ENCODE measurements at places on chromosomes 1 and 21.

DNA sequence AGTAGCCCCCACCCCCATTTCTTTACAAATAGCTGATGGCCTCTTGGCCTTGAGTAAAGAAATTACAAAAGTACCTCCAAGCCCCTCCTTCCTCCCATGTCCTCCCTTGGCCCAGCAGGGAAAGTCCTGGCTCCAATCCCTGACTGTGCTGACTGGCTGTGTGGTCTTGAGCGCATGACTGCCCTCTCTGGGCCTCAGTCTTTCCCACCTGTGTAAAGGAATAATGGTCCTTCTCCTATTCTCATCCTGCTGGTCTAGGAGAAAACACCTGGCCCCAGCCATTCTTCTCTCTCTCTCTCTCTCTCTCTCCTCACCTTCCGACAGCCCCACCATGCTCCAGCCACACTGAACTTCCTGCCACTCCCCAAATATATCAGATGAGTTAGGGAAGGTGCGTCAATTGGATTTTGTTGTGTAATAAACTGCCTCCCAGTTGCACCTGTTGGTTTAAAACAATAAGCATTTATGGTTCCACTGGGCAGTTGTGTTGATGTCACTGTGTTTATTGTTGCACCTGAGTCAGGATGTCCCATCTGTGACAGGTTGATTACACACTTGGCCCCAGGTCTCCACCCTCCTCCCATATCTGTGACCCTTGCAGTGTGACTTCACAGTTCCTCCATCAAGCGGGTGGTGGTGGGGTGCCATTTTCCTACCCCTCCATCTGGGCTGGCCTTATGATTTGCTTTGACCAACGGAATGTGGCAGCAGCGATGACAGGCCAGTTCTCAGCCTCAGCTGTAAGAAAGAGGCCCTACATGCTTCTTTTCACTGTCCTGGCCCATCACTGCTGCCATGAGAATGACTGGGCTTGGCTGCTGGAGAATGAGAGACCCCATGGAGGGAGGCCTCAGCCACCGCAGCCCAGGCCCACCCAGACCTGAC, 22.3 kb upstream of the LRP8 start:
- DNase-seq, result peak; percentile 85

DNA sequence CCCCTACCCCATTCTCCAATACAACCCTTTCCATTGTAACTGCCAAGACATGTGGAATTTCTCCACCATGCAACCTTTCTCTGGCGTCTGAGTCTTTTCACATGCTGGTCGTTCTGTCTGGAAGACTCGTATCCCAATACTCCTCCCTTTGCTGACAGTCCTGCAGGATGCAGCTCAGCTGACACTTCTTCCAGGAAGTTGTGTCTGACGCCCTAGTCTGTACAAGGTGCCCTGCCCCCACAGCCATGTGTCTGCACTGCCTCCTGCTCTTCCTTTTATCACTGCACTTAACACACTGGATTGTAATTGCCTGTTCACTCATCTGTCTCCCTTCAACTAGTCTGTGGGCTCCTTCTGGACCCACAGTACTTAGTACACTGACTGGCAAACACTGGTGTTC, 188.0 kb downstream of the LMX1A start:
- DNase-seq, result peak; percentile 42

DNA sequence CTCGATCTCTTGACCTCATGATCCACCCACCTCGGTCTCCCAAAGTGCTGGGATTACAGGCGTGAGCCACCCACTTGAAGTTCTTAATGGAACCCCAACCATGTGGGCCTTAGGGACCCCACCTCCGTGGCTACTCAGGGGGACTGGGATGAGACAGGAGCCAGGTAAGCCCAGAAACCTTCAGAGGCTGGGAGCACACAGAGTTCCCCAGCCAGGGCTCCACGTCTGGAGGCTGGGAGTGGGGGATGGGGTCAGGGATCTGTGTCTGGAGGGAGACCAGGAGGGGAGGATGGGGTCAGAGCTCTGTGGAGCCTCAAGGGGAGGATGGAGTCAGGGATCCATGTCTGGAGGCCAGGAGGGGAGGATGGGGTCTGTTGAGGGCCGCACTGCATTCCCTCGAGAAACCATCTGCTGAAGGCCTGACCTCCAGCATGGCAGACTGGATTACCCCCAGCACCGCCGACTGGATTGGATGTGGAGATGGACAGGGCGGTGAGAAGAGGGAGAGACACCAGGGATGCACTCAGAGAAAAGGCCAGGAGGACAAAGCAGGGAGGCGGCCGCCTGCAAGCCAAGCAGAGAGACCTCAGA, 2.1 kb upstream of the FTCD start:
- peak; percentile 69 for DNase-seq

- no peak for DNase-seq
Observed at GRCh38 chr21:34073749-34074282, 438 bp downstream of the MRPS6 start.

- DNase-seq, result no peak
Observed at GRCh38 chr1:12200208-12200607, 29.6 kb upstream of the VPS13D start.

DNA sequence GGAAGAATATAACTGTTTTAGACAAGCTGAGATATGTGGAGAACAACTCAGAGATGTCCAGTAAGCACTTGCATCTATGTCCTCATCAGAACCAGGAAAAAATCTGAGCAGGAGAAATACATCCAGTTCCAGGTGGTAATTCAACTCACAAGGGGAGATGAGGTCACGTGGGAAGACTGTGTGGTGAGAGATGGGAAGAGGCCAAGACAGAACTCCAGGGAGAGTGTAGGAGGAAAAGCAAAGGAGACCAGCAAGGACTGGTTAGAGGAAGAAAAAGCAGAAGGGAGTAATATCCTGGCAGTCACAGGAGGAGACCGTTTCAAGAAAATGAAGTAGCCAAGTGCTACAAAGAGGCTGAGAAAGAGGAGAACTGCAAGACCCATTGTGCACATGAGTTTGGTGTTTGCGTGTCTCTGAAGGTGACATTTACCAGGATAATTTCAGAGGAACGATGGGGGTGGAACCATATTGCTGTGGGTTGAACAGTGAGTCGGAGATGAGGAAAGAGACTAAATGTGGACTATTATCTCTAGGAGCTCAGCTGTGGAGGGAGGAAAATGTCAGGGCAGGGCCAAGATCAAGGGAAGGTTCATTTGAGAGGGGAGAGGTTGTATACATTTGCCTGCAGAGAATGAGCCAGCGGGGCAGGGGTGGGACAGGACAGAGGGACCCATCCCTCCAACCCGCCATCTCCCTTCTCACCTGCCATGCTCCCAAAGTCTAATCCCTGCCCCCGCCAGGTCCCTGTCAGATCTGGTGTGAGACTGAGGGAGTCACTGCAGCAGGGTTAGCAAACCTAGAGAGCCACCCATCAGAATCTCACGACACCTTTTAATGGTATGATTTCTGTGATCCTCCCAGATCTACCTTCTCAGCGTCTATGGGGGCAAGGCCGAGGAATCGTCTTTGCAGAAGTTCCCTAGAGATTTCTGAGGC, 24.9 kb downstream of the SUSD4 start:
- DNase-seq, result no peak

- no peak for DNase-seq
Observed at GRCh38 chr21:44758141-44758561, 43.5 kb downstream of the UBE2G2 start.

GRCh38 chr1:219726480-219727272, 113.8 kb upstream of the ZC3H11B start:
- DNase-seq, result no peak

GRCh38 chr1:51715369-51715768, 98.5 kb downstream of the OSBPL9 start:
- no peak for DNase-seq

- DNase-seq, result no peak
Observed at GRCh38 chr1:213123536-213123935, 72.5 kb downstream of the RPS6KC1 start.
